Articular chondrocyte of knee joint (primary cell): ENCODE measurements at places on chromosomes 7 and 10. TPM values are rescaled to one million over a fixed set of nuclear protein-coding genes. Genes with fewer than 3 reads are reported as not detected.

Gene SPDYE2
- total RNA-seq: 0.13 TPM in 1 of 2 replicates, not detected in the other

Gene TFR2
- total RNA-seq: 0.65 TPM in 2 replicates

Gene TACC2
- total RNA-seq: 10.5 and 14.1 TPM in 2 replicates

Gene C10orf67
- total RNA-seq: not detected in 2 replicates

Gene PNLIP
- not detected in 2 replicates for total RNA-seq

Gene MYO3A
- not detected in 2 replicates for total RNA-seq

Gene C10orf53
- not detected in 2 replicates for total RNA-seq

Gene HSPA12A
- total RNA-seq: 9.4 and 13.9 TPM in 2 replicates

Gene FEZF1
- total RNA-seq: not detected in 2 replicates

Gene GPR15LG
- total RNA-seq: not detected in 2 replicates

Gene TMEM178B
- total RNA-seq: under 0.01 and 0.11 TPM in 2 replicates

Gene AKR1B15
- 0.43 TPM in 1 of 2 replicates, not detected in the other for total RNA-seq

Gene GJD4
- 0.22 TPM in 1 of 2 replicates, not detected in the other for total RNA-seq

Gene UPK3BL2
- total RNA-seq: 0.54 and 1.3 TPM in 2 replicates

Gene IL15RA
- total RNA-seq: 3.3 and 4.6 TPM in 2 replicates

Gene AKR1B1
- total RNA-seq: 108 and 143 TPM in 2 replicates

Gene CASP7
- total RNA-seq: 26.1 TPM in 2 replicates

Gene SMO
- 22.2 and 22.3 TPM in 2 replicates for total RNA-seq

Gene COBL
- total RNA-seq: 0.11 and 0.13 TPM in 2 replicates

Gene PHYHIPL
- total RNA-seq: not detected in 2 replicates

Gene VPS50
- 34.5 and 37.1 TPM in 2 replicates for total RNA-seq

Gene SLC16A9
- 2.1 and 4.1 TPM in 2 replicates for total RNA-seq

Gene IFT22
- total RNA-seq: 39.1 and 39.5 TPM in 2 replicates

Gene STK31
- total RNA-seq: 0.13 and 0.22 TPM in 2 replicates

Gene VSTM4
- 17.8 and 20.1 TPM in 2 replicates for total RNA-seq

Gene FANK1
- total RNA-seq: 4.0 and 4.8 TPM in 2 replicates

Gene CACNB2
- total RNA-seq: 1.0 and 2.6 TPM in 2 replicates

Gene ZNF804B
- not detected in 2 replicates for total RNA-seq

Gene OPALIN
- total RNA-seq: not detected in 2 replicates

Gene ITIH5
- total RNA-seq: 2.5 and 14.4 TPM in 2 replicates

Gene OIT3
- total RNA-seq: 0.13 and 0.43 TPM in 2 replicates

Gene STEAP2
- 24.8 and 26.7 TPM in 2 replicates for total RNA-seq

Gene MBLAC1
- 1.2 and 2.0 TPM in 2 replicates for total RNA-seq

Gene CDK5
- total RNA-seq: 9.7 and 9.8 TPM in 2 replicates

Gene H2BK1
- total RNA-seq: not detected in 2 replicates

Gene CXCL12
- total RNA-seq: 17.7 and 69.9 TPM in 2 replicates
